Fibroblast of upper back skin (primary cell): ENCODE measurements at places on chromosomes 6 and 20.

GRCh38 chr20:62370115-62370806, 3.1 kb upstream of the LAMA5 start:
- peak; percentile 89 for DNase-seq

GRCh38 chr6:168015482-168016175, 18.2 kb downstream of the KIF25 start:
- peak; percentile 58 for DNase-seq

- peak; percentile 90 for DNase-seq
Observed at GRCh38 chr6:4059115-4059777, 19.7 kb downstream of the FAM217A start.

GRCh38 chr20:23667666-23668065, 21.2 kb downstream of the CST4 start:
- DNase-seq: no peak

- DNase-seq: no peak
Observed at GRCh38 chr20:59164686-59165391, 1.2 kb downstream of the ZNF831 start.

DNA sequence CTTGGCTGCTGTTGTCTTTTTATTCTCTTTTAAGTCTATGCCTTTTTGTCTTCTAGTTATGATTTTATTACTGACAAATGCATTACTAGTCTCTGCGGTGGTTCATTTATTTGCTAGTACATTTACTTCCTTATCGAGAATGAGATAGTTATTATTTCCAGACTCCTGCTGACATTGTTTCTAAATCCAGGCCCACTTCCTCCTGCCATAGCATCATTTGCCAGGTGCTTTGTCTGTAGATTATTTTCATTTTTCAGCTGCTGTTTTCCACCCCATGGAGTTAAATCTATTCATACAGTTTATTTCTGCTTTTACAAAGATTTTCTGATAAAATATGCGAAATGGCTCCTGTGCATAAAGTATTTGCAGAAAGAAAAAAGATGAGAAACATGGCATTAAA, 459.7 kb downstream of the MMUT start:
- DNase-seq: no peak

- peak; percentile 51 for DNase-seq
Observed at GRCh38 chr6:157034436-157035230, 257.5 kb downstream of the ARID1B start.

- DNase-seq: no peak
Observed at GRCh38 chr6:146551545-146551944, 7.9 kb downstream of the RAB32 start.

- DNase-seq: no peak
Observed at GRCh38 chr20:48812600-48813445, 15.0 kb downstream of the PREX1 start.

DNA sequence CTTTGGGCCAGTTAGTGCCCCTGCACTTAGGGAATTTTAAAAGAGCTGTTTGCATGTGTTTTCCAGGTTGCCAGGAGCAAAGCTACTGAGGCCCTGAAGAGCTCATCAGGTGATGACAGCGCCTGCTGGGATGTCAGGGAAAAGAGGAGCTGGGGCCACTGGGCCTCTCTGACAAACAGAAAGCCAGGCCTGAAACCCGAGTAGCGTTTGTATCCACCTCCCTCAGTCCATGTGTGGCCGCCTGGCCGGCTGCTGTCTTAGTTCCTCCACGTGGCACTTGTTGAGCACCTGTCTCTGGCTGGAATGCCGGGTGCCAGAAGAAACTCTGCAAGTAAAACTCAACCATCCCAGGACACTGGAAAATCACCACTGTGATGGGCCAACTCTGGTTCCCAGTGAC, 601.2 kb downstream of the CDH26 start:
- no peak for DNase-seq

DNA sequence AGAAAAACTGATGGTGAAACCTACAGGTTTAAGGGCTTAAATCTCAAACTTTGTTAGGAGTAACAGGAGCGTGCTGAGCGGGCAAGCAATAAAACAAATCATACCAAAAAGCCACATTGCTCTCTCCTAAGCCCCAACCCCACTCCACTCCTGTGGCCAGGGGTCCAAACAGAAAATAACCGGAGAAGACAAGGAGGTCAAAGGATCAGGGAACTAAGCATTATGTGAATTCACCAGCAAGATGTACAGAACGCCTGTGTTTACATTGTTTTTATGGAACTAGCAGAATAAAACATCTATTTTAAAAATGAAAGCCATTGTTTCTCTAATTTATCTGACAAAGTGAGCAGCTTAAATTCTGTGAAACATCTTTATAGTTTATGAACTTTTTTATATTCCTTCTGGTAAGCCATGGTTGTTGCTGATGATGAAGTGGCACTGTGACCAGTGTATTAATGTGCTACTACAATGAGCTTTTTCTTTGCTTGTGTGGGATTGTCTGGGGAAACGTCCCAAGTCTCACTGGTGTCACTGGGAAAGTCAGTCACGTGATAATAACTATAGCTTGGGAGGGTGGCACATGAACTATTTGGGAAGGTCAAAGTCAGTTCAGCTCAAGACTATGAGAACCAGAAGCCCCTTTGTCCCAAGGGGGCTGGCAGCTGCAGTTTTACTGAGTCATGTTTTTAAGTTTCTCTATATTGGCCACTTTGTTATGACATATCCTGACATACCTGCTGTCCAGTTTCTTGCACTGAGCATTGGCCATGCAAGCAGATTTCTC, 9.8 kb downstream of the FAM210B start:
- no peak for DNase-seq

- DNase-seq: peak; percentile 34
Observed at GRCh38 chr20:58891718-58892140, 39.2 kb downstream of the GNAS start.
